NCI-H187 (cell line): ENCODE measurements at places on chromosomes 11 and 22.

- DNase-seq: no peak
These were observed 5.2 kb downstream of the ACP2 start for GRCh38 chr11:47243454-47243853.

- no peak for DNase-seq
These were observed 81.4 kb downstream of the WNT7B start for GRCh38 chr22:45895436-45896152.

DNA sequence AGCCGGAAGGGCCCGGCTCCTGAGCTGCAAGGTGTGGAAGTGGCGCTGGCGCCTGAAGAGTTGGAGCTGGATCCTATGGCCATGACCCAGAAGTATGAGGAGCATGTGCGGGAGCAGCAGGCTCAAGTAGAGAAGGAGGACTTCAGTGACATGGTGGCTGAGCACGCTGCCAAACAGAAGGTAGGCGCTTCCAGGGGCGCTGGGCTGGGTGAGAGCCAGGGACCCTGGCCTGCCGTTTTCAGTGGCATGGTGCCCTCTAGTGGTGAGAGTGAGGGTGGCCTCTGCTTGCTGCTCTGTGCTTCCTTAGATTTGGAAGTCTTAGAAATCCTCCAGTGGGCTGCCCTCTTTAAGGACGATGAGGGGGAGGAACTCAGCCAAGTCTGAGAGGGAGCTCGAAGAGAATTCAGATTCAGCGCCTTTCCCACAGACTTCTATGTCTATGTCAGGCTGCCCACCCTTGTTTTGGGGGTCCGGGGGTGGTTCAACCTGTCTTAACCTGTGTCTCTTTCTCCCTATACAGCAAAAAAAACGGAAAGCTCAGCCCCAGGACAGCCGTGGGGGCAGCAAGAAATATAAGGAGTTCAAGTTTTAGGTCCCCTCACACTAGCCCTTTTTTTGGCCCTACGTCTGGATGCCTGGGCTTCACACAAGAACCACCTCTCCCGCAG lies 1.8 kb upstream of the PACS1 start:
- peak; percentile 48 for DNase-seq

DNA sequence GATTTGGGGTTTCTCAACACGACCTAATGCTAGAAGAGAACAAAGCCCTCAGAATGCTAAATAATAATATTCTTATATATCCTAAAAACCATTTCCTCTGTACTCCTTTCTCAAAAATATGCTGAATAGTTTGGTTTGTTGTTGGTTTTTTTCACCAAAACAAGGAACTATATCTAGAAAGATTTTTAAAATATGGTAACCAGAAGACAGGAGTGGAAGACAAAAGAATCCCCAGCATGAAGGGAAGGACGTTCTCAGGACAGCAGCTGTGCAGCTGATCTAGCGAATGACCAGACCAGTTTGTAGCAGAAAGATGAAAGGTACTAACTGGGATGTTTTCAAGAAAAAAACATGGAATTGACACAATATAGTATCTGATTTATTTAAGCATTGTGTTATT lies 19.3 kb downstream of the FEZ1 start:
- DNase-seq: no peak

GRCh38 chr11:94141511-94142307 lies 13.1 kb downstream of the PANX1 start:
- DNase-seq: no peak

DNA sequence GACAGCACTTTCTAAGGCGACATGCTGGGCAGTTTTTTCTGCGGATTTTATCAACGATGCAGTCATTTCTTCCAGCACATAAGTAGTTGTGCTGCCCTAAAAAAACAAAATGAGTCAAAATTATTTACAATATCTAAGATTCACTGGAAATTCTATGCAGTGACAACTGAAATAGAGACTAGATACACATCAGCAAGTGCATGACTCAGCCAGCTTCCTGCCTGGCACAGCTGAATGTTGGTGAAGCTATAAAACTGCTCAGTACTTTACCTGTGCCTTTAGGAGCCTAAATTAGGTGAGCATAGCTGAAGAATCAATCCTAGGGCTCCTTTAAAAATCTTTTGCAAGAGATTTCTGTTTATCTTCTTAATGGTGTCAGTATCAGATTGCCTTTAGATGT lies 37.8 kb downstream of the PGR start:
- no peak for DNase-seq
